Uterine smooth muscle cell (primary cell): ENCODE measurements at places on chromosomes 16 and 17. TPM values are rescaled to one million over a fixed set of nuclear protein-coding genes. Genes with fewer than 3 reads are reported as not detected.

PRAC1 gene
- total RNA-seq = not detected in 2 replicates

TBC1D26 gene
- total RNA-seq = under 0.01 TPM in 2 replicates

ICAM2 gene
- total RNA-seq = 1.2 and 3.4 TPM in 2 replicates

TMEM208 gene
- 37.6 and 43.3 TPM in 2 replicates for total RNA-seq

LHX1 gene
- not detected in 2 replicates for total RNA-seq

CMTM2 gene
- total RNA-seq = not detected in 2 replicates

LUC7L3 gene
- total RNA-seq = 30.9 and 34.9 TPM in 2 replicates

RHBDL3 gene
- under 0.01 and 0.22 TPM in 2 replicates for total RNA-seq

GDPD1 gene
- 1.7 and 2.2 TPM in 2 replicates for total RNA-seq

RAB11FIP3 gene
- total RNA-seq = 18.4 and 23.0 TPM in 2 replicates

STXBP4 gene
- total RNA-seq = 11.8 and 13.9 TPM in 2 replicates

SLFN14 gene
- total RNA-seq = not detected in 2 replicates

TPSAB1 gene
- not detected in 2 replicates for total RNA-seq

RAPGEFL1 gene
- total RNA-seq = 1.7 and 2.5 TPM in 2 replicates

CRLF3 gene
- 20.7 and 28.2 TPM in 2 replicates for total RNA-seq

EXOC7 gene
- 79.9 and 89.2 TPM in 2 replicates for total RNA-seq

CLEC3A gene
- total RNA-seq = not detected in 2 replicates

TMEM98 gene
- total RNA-seq = 88.8 and 143 TPM in 2 replicates

KCNJ12 gene
- under 0.01 and 0.37 TPM in 2 replicates for total RNA-seq

FOXL1 gene
- 16.2 and 36.7 TPM in 2 replicates for total RNA-seq

MARCHF10 gene
- under 0.01 TPM in 1 of 2 replicates, not detected in the other for total RNA-seq

SLFN12 gene
- total RNA-seq = 18.7 and 20.3 TPM in 2 replicates

PNMT gene
- total RNA-seq = 0.22 TPM in 1 of 2 replicates, not detected in the other

KLHL10 gene
- total RNA-seq = 0.12 TPM in 1 of 2 replicates, not detected in the other

IGF2BP1 gene
- 0.44 and 0.62 TPM in 2 replicates for total RNA-seq

WWP2 gene
- 17.0 and 20.7 TPM in 2 replicates for total RNA-seq

KIF18B gene
- total RNA-seq = 1.7 and 8.9 TPM in 2 replicates
